ENCODE measurements at places on chromosomes 6 and 20. TPM values are rescaled to one million over a fixed set of nuclear protein-coding genes. Genes with fewer than 3 reads are reported as not detected.

The FAM209B gene
- 1.3 TPM for total RNA-seq

The SCRT2 gene
- not detected for total RNA-seq

The PABPC1L gene
- total RNA-seq: 162 TPM

The SRSF12 gene
- total RNA-seq: 0.23 TPM

The EFCAB8 gene
- 2.7 TPM for total RNA-seq

The THBS2 gene
- not detected for total RNA-seq

The SLC12A5 gene
- total RNA-seq: 3.2 TPM

Measured in activated T-cell treated with anti-CD3 and anti-CD28 coated beads, Interleukin-2, amount 50 U/mL, for 72 hours (primary cell).